Gastroesophageal sphincter (tissue), 4 donors: ENCODE measurements at places on chromosomes 7 and 10. TPM values are rescaled to one million over a fixed set of nuclear protein-coding genes. Genes with fewer than 3 reads are reported as not detected.
A peak's percentile ranks its signal among the peaks of the same experiment; 100 is the strongest.

GNGT1 gene
- not detected for total RNA-seq

DIP2C gene
- 40.8 TPM for total RNA-seq

SLC39A12 gene
- not detected for total RNA-seq

LIPN gene
- total RNA-seq = not detected

MLXIPL gene
- 15.4 TPM for total RNA-seq

PNLIPRP3 gene
- total RNA-seq = not detected

TMEM236 gene
- 0.16 TPM for total RNA-seq

AKR1C4 gene
- total RNA-seq = not detected

HOXA11 gene
- total RNA-seq = 0.12 TPM

ADAMTS14 gene
- total RNA-seq = not detected

GOLGA7B gene
- 0.08 TPM for total RNA-seq

- ATAC-seq = no peak
Observed at GRCh38 chr10:100100651-100101184, 19.0 kb upstream of the CPN1 start.

DNA sequence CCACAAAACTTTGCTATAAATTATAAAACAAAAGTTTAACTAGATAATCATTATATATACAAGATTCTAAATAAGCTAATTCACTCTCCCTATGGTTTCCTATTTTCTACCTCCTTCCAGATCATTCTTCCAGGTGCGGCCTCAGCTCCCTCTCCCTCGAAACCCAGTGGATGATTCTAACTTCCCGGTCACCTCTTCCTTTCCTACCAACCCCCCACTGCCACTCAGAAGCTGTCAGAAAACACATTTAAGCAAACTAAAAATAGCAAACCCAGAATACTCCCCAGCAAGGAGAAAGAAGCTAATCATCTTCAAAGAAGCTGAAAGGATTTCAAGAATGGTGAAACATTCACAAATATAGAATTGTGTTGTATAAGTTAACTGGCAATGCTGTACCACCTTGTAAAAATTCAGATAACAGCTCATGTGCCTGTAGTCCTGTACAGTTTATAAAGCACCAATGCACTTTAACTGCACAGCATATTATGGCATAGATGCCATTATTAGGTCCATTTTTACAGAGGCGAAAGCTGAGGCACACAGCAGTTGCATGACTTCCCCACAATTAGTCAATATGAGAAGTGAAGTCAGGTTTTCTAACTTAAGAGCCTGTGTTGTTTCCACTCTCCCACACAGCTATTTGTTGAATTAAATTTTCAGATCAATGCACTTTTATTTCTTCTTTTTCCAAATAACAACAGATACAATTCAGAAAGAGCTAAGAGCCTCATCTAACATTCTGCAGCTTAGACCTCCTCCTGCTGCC is 13.7 kb upstream of the DNTT start:
- no peak for ATAC-seq

DNA sequence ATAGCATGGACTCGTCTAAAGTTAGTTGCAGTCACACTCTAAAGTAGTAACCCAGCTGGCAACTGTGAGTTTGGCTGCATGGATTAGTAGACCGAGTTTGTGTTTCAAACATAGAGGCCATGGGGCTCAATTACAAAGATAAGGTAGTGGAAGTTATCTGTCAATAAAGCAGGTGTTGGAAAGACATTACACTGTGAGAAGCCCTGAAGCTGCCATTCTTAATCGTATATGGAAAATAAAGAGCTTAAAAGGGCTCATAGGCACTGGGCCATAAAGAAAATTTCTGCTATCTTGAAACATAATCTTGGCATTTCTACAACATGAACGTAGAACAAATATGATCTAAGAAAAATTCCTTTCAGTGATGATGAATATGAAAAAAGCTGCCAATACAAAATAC is 837.7 kb downstream of the REEP3 start:
- no peak for ATAC-seq

GRCh38 chr7:128904381-128905197 is 5.9 kb downstream of the KCP start:
- ATAC-seq = peak; percentile 37

GRCh38 chr10:73774637-73775036 is 7.2 kb upstream of the CHCHD1 start:
- no peak for ATAC-seq

GRCh38 chr7:115117748-115118147 is 195.9 kb downstream of the MDFIC start:
- no peak for ATAC-seq

DNA sequence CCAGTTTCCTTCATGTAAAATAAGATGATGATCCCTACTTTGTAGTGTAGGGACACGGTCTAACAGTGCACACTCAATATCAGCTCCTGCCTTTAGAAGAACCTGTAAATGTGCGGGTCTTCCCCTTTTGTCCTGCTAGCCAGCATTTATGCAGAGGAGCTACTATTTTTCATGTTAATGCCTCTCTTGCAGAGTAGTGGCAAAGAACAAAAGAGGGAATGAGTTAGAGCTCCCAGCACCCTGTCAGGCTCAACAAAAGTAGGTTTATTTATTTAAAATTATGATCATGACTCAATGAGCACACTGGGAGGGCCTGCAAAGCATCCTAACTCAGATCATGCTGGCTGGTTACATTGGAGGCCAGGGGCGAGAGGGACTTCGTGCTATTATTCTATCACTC is 414.5 kb upstream of the COBL start:
- no peak for ATAC-seq

GRCh38 chr7:2037808-2038522 is 194.8 kb downstream of the MAD1L1 start:
- ATAC-seq = no peak

DNA sequence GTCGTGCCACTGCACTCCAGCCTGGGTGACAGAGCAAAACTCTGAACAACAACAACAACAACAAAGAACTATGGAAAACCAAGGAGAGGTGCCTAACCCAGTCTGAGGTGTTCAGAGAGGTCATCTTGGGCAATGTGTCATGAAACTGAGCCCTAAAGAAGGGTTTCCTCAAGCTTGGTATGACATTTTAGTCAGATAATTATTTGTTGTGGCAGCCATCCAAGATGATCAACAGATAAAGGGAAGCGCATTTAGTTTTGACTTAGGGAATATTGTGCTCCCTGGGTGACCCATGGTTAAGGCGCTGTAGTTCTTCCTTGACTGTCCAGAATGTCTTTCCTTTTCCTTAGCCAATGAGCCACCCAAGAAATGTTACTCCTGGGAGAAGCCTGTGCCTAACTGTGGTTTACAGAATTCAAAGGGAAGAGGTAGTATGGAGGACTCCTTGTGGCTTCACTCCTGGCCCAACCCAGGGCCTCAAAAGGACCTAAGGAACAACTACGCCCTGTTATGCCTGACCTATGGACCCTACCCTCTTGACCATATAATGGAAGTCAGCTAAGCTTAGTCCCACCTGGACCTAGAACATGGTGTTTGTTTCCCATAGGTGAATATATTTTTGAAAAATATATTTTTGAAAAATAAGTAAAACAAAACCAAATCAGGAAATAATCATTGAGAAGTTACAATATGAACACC is 42.4 kb downstream of the TPST1 start:
- ATAC-seq = no peak

DNA sequence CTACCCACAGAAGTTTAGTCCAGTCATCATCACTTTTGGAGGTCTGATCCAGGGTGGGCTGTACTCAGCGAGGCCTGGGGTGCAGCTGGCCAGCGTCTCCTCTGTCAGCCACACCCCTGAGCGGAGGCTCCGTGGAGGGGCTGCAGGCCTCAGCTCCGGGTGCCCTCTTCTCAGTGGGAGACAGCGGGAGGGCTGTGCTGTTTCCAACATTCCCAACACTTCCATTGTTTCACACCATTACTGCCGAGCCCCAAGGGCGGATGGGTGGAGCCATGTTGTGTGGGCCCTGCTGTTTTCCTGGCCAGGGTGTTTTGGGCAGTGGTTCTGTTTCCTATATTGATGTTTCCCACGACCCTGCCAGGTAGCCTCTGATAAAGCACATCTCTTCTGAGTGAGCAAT is 95.0 kb downstream of the MKI67 start:
- peak; percentile 17 for ATAC-seq

GRCh38 chr10:100568912-100569311 is 33.2 kb downstream of the HIF1AN start:
- no peak for ATAC-seq

GRCh38 chr10:103553743-103554487 is 60.4 kb downstream of the NEURL1 start:
- ATAC-seq = no peak

DNA sequence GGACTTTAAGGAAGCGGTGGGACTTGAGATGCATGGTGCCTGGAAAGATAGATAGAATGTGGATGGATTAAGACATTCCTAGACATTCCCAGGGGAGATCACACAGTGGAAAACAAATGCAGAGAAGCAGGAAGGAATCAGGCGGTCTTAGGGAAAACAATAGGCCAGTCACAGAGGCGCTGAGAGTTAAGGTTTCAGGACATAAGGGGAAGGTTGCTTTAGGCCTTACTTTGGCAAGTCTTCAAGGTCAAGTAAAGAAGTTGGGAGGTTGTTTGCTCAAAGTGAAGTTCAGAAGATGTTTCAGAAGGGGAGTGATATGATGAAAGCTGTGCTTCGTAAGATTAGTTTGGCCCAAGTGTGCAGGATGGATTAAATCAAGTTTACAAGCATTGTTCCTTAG is 109.4 kb downstream of the SUGCT start:
- no peak for ATAC-seq

GRCh38 chr7:27526131-27526530 is 136.6 kb downstream of the HIBADH start:
- ATAC-seq = no peak

DNA sequence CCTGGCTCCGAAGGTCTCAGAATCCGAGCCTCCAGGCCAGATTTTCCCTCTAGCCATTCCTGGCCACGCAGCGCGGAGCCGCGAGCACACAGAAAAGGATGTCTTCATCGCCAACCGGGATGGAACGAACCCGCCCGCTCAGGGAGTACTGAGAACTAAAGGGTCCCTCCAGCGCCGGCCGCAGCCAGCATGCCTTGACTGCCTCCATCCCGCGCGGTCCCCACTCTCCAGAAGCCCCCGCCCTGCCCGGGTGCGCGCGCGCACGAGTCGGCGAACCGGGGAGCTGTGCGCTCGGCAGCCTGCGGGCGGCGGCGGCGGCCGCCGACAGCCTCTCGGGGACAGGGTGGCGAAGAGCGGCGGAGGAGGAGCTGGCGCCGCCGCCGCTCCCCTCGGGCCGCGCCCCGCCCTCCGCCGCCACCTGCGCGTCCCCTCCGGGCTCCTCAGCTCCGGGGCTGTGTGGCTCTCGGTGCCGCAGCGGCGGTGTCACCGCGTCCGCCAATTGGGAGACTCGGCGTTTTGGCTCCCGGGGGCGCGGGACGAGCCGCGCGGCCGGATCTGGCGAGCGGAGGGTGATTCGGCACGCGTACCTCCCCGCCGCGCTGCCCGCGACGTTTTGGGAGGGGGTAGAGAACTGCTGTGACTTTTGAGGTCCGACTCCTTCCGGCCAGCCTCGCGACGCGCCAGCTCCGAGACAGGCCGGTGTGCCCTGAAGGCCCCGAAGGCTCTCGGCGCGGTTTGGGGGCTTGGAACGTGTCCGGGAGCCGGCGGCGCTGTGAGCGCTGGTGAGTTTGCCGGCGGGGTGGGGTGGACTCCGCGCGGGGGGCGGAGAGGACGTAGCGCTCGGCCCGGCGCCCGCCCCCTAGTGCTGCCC is 453 bp upstream of the GALNT17 start:
- peak; percentile 74 for ATAC-seq

GRCh38 chr10:3832022-3832786 is 47.2 kb upstream of the KLF6 start:
- no peak for ATAC-seq

- no peak for ATAC-seq
Observed at GRCh38 chr10:100289641-100290040, 3.2 kb upstream of the BLOC1S2 start.

GRCh38 chr10:132270256-132270655 is 37.5 kb downstream of the STK32C start:
- no peak for ATAC-seq

DNA sequence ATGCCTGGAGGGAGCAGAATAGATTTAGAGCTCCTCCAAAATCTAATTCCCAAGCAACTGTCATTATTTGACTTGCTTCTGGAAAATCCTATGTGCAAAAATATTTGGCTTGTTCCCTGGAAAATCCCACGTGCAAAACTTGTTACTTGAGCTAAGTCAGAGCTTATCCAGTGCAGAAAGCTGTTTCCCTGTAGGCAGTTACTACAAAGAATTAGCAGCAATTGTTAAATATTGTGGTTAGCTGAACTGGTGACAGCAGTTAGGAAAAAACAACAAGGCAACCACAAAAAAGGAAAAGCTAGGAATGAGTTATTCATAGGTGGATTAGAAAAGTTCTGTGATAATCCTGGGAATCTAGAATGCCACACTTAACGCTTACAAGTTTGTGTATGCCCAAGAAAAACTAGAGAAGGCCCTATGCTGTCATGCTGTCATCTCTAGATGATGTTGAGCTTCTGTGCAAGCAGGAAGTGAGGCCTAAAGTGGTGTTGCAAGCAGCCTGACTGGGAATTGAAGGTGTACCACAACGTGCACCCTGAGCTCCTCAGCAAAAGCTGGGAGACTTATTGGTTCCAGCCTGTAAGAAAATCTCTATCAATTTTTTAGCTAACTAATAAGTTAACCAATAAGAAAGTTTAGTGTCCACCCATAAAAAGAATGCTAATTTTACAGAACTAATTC is 738.6 kb upstream of the LRRTM3 start:
- ATAC-seq = no peak

DNA sequence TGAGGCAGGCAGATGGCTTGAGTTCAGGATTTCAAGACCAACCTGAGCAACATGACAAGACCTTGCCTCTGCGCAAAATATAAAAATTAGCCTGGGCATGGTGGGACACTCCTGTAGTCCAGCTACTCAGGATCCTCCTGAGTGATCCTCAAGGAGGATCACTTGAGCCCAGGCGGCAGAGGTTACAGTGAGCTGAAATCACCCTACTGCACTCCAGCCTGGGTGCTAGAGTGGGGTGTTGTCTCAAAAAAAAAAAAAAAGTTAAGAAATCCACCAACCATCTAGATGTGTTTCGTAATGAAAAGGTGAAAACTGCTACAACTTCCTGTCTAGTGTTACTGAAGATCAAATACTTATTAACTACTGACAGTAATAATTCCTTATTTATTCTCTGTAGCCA is 8.1 kb downstream of the GLCCI1 start:
- no peak for ATAC-seq

- no peak for ATAC-seq
Observed at GRCh38 chr10:116815641-116816415, 33.5 kb upstream of the ENO4 start.

GRCh38 chr7:136874393-136875032 is 6.1 kb downstream of the CHRM2 start:
- ATAC-seq = no peak

- ATAC-seq = no peak
Observed at GRCh38 chr7:47322731-47323130, 259.2 kb downstream of the TNS3 start.

- ATAC-seq = peak; percentile 37
Observed at GRCh38 chr10:79322616-79323543, 24.4 kb upstream of the PPIF start.

GRCh38 chr10:65430979-65431378 is 1494.9 kb upstream of the LRRTM3 start:
- no peak for ATAC-seq

GRCh38 chr7:69597278-69598076 is 798 bp upstream of the AUTS2 start:
- ATAC-seq = peak; percentile 38

GRCh38 chr7:77465256-77465655 is 49.1 kb upstream of the GSAP start:
- ATAC-seq = no peak

GRCh38 chr10:2933519-2933918 is 133.8 kb upstream of the PFKP start:
- ATAC-seq = no peak
